ENCODE measurements at places on chromosomes 11 and 22.

- no peak for DNase-seq
Observed at GRCh38 chr22:43274595-43275240, 68.5 kb downstream of the SCUBE1 start.

GRCh38 chr22:17921871-17922821, 102.2 kb downstream of the MICAL3 start:
- DNase-seq, result no peak

DNA sequence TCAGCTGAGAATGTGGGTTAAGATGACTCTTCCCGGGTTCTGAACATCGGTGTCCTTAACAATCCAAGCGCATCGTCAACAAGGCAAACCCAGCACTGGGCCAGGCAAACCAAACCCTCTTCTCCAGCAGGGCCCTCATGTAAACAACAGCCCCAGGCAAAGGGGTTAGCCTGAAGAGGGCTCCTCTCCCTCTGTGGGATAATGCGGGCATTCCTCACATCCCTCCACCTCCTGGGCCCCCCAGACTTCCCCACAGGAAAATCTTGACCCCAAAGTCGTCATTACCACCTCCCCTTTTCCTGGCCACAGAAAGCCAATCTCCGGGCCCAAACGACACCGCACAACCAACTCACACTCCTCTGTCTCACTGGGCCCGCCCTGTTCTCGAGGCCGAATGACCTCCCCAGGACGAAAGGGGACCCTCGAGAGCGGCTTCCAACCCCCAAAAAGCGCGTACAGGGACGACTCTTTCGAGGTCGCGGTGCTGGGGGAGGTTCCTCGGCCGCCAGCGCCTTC, 566 bp downstream of the DDB1 start:
- DNase-seq, result no peak

DNA sequence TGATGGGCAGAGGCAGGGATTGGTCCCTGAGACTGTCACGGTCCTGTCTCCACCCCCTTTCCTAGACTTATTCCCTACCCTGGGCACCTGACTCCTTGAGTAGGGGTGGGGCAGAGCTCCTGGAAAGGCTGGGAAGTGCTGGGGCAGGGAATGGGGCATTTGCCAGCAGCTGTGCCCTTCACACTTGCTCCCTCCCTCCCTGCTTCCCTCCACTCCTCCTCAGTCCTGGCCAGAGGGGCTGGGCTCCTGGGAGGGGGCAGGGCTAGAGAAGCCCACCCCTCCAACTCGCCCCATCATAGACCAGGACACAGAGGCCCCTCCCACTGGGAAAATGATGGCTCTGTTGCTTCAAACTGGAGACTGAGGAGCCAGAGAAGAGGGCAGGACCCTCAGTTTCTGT, 11.6 kb downstream of the SCN2B start:
- DNase-seq, result no peak

DNA sequence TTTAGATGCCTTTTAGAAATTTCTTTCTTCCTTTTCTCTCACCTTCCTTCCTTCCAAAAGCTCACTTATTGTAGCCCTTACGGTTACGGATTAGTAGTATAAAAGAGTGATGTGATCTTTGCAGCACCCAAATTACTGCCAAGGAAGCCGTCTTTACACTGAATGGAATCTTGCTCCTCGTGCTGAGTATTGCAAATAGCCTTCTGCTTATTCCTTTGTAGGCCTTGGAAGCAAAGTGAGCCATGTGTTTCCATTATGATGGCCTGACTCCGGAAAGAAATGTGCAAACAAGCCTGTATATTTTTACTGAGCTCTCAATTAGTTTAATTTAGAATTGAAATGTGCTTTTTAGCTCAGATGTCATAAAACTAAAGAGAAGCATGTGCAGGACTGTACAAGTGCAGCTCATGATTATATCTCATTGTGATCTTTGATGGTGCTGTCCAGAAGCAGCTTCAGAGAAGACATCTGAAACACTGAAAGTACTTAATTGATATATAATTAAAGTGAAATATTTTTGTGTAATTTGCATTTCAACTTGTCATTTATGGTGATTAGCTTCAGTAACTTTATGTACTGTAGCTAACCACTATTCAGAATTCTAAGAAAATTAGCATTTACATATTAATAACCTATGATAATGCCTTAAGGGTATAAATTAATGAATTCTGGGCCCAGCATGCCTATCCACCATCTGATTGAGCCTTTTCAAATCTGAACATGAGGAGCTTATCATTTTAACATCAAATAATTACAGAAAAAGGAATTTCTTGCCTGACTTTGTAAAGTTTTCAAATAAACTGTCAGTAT, 129.3 kb downstream of the GRIA4 start:
- DNase-seq, result no peak

- no peak for DNase-seq
Observed at GRCh38 chr11:21371044-21371443, 701.7 kb downstream of the NELL1 start.

- DNase-seq, result no peak
Observed at GRCh38 chr11:69419662-69420395, 61.6 kb upstream of the LINC01488 start.

- DNase-seq, result no peak
Observed at GRCh38 chr11:61742391-61742790, 10.0 kb upstream of the MYRF start.

DNA sequence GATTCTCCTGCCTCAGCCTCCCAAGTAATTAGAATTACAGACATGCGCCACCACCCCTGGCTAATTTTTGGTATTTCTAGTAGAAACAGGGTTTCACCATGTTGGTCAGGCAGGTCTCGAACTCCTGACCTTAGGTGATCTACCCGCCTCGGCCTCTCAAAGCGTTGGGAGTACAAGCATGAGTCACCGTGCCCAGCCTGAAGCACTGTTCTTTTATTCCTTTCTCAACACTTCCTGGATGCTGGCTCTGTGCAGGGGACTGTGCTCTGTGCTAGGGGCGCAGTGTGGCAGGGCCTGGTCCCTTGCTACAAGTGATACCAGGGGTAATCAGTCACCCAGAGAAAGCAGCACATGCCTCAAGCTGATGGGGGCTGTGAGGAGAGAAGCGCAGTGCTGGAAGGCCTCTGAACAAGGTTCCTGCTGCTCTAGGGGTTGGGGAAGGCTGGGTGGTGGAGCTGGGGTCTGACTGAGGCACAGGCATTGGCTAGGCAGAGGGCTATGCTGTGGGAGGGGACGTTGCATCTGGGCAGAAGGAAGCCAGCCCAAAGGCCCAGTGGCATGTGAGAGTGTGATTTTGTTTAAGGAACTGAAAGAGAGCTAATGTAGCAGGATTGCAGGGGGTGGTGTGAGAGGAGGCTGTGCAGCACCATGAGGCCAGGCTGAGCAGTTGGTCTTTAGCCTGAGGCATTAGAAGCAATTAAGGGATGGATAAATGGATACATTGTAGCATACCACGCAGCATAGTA, 42.5 kb downstream of the CABIN1 start:
- no peak for DNase-seq

DNA sequence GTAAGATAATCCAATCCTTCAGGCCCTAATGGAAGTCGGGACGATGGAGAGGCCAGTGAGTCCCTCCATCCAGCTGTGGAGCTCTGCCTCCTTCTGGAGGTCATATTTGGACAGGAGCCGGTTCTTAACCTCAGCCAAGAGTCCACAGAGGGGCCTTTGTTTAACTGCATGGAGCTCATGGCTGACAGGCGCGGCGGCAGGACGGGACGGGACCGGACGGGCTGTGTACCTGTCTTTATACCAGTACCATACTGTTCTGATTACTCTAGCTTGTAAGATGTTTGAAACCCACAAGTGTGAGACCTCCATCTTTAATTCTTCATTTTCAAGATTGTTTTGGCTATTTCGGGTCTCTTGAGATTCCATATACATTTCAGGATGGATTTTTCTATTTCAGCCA, 20.2 kb upstream of the SPATA19 start:
- DNase-seq, result no peak

DNA sequence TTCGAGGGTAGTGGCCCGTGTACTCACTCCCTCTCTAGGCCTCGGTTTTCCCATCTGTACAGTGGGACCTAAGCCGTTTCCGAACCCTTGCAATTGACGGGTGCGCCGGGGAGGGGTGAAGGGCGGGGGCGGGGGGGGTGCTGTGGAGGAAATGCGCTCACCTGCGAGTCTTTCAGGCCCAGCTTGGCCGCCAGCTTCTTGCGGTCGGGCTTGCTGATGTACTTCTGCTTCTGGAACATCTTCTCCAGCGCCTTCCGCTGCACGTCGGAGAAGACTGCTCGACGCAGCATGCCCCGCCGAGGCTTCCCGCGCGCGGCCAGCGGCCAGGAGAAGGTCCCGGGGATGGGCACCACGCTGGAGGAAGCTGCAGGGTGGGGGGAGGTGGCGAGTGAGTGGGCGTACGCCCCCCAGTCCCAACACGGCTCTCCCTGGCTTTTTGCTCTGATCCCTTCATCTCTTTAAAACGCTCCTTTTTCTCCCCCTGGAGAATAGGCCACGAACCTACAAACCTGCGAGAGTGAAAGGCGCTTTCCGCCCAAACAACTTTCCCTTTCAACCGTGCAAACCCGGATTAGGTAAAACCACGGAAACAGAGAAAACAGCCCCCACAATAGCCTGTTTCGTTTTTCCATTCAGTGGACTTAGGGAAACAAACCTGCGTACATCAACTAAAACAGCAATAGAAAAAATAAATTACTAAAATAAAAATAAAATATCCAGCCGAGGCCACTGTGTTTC, 3.2 kb downstream of the DBX1 start:
- no peak for DNase-seq

DNA sequence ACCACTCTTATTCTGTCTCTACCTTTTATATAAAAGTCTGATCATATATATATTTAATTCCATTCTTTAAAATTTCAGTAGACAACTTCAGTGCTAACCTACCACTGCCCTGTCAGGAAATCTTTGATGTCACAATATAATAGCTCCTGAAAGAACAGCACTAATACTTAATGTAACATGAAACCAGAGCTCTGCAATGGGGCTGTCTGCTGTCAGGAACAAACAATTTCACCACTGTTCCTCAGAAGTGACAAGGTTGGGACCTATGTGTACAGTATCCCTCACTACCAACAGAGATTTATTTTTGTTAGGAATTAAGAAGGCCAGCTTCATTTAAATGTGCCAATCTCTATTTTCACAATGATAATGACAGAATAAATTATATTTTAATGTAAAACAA, 165.5 kb upstream of the C11orf58 start:
- DNase-seq, result no peak

- no peak for DNase-seq
Observed at GRCh38 chr11:102292933-102293332, 24.4 kb upstream of the BIRC3 start.

DNA sequence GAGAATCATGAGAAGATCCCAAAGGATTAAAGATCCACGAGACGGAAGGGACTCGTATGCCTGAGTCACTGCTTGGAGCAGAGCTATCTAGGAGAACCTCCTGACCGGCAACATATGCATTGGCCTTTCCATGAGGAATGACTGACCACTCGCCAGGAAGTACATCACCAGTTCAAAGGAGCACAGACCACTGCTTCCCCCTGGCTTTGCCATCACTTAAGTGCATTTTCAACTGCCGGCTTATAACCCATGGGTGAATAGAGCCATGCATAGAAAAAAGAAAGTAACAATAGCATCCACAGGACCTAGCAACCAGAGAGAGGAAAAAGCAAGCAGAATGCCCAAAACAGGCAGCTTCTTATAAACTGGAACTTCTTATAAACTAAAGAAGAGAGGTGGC, 98.3 kb upstream of the ZC3H12C start:
- no peak for DNase-seq

DNA sequence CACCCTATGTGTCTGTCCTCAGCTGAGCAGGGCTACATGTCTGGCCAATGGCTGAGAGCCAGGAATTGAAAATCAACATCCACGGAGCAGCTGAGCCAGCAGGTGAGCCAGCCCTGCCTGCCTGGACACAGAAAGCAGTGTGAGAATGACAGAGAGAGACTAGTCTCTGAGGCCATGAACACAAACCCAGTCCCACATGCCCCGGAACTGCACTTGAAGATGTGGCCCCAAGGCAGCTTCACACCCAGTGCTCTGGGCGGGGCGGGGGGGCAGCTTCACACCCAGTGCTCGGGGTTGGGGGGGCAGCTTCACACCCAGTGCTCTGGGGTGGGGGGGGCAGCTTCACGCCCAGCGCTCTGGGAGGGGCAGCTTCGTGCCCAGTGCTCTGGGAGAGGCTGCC, 37.6 kb downstream of the TRMU start:
- DNase-seq, result no peak

DNA sequence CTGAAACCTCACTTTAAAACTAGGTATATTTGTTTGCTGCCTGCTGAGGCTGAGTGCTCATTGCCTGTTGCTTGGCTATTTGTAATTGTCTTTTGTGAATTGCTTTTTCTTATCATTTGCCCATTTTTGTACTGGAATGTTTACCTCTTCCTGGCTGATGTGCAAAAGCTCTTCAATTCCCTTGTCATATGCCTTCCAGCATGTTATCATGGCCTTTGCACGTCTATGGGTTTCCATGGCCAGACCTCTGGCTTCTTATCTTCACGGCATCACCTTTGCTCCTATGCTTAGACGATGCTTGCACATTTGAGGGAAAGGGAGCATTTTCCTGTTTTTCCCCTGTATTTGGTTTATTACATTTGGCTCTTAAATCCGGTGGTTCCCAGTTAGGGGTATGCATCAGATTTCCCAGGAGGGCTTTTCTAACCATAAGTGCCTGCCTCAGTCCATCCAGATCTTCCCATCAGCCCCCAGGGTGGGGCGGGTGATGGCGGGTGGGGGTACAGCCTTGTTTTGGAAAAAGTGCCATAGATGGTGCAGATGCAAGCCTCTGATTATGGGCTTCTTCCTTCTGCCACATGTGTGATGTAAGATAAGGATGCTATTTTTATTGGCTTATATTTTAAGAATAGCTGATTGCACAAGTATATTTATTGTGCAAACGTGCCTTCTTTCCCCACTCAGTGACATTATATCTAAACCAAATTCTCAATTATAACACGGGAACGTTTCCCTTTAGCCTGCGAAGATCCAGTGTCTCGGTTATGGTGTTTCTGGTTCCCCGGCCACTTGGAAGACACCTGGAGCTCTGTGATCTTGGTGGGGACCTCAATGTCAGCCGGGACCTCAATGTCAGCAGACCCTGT, 70.6 kb upstream of the SEPTIN5 start:
- no peak for DNase-seq

GRCh38 chr11:121723246-121723741, 270.5 kb upstream of the SORL1-AS1 start:
- DNase-seq, result no peak

- DNase-seq, result no peak
Observed at GRCh38 chr11:46295312-46296058, 18.0 kb downstream of the CREB3L1 start.

GRCh38 chr11:116209255-116209654, 563.5 kb downstream of the BUD13 start:
- no peak for DNase-seq

DNA sequence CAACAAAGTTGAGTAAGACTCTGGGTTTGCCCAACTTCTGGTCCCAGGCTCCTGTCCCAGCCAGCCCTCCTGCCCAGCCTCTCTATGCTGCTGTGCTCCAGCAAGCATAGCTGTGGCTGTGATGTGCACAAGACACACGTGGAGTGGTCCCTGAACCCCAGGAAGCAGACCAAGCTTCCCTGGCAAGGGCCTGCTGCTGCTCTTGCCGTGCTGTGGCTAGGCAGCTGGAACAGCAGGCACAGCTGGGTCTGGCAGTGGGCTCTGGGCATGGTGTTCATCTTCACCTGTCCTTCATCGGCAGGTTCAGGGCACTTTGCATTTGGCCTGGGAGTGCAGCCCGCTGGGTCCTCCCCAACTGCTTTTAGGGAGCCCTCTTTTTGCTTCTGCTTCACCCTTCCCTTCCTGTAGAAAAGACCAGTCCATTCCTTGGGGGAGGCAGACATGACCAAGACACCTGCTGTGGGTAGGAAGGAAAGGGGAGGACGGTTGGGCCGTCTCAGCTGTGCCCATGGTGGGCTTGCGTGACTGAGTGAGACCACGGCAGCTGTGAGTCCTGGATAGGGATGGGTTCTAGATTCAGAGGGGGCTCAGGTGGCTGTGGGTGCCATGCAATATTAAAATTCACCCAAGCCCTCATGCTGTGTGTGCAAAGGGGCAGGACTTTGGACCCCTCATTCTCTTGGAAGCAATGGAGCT, 26.1 kb upstream of the ETS1 start:
- DNase-seq, result no peak
